ENCODE measurements at places on chromosomes 3 and 15. TPM values are rescaled to one million over a fixed set of nuclear protein-coding genes. Genes with fewer than 3 reads are reported as not detected.
A peak's percentile ranks its signal among the peaks of the same experiment; 100 is the strongest.

- no peak overlapping the region for H3K4me3 ChIP-seq
- no peaks in the 10 kb centered on the region for H3K27me3 ChIP-seq
- peak overlapping the region; percentile 76 for H3K27ac ChIP-seq
- no peak for DNase-seq
- H3K4me1 ChIP-seq = peaks cover 1% of the 10 kb centered on the region
These were observed 13.6 kb downstream of the NISCH start for GRCh38 chr3:52469001-52469400.

Gene PLA2G4D
- total RNA-seq = not detected

Gene PIGZ
- total RNA-seq = 6.0 TPM

- H3K27ac ChIP-seq = no peak overlapping the region
- H3K27me3 ChIP-seq = no peaks in the 10 kb centered on the region
- H3K4me1 ChIP-seq = no peaks in the 10 kb centered on the region
- DNase-seq = no peak
These were observed 594.9 kb upstream of the SUCLG2 start for GRCh38 chr3:68249265-68249664.

DNA sequence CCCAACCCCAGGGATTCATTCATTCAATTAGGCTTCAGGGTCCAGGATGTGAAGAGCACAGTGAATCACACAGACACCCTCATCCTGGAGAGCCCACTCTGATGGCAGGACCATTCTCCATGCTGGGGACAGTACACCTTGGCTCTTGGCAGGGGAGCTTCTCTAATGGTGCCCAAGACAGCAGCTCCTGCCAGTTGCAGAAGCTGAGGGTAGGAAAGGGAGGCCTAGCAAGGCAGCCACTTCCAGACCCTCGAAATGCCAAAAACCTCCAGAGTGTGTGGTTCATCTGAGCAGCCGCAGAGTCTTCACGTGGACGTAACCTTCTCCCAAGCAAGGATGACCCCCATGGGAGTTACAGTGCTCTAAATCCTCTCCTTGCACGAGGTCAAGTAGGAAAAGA is 186.2 kb downstream of the XXYLT1 start:
- H3K4me1 ChIP-seq = peaks cover 26% of the 10 kb centered on the region
- H3K27me3 ChIP-seq = no peaks in the 10 kb centered on the region
- no peak for DNase-seq
- no peak overlapping the region for H3K4me3 ChIP-seq
- no peak overlapping the region for H3K27ac ChIP-seq
